ENCODE measurements at places on chromosomes 6 and 20.
A peak's percentile ranks its signal among the peaks of the same experiment; 100 is the strongest.

GRCh38 chr6:106735136-106735633 lies 105.8 kb downstream of the QRSL1 start:
- DNase-seq: no peak

GRCh38 chr6:167030222-167031072 lies 31.2 kb downstream of the CEP43 start:
- DNase-seq: no peak

GRCh38 chr6:98576791-98577190 lies 257.6 kb upstream of the POU3F2 start:
- no peak for DNase-seq

DNA sequence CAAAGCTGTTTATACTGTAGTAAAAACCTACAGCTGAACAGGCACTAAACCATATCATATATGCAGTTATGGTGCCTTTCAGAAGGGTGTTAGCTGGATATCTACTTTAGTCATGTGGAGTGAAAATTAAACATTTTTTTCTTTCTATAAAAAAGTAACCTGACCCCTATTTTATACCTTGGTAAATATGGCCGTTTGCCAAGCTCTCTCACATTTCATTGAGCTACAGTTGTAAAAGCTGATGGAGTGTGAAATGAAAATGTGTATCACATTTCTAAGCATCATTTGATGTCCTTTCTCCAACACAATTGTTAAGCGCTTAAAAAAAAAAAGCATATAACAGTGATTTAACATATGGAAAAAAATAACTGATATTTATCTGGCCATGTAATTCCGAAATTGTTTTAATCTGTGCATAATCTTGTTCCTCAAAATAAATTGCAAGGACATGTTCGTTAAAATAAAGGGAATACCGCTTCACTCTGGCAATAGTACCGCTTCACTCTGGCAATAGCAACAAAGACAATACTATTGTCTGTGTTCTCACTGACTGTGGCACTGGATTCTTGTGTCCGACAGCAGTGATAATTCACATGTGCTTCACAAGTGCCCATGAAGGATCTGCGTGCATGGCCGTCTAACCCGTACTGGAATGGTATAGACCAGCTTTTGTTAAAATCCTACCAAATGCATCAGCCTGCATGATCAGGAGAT lies 391.8 kb upstream of the SOX4 start:
- peak; percentile 95 for DNase-seq

- no peak for DNase-seq
These were observed 42.3 kb downstream of the HIVEP2 start for GRCh38 chr6:142902636-142903053.

DNA sequence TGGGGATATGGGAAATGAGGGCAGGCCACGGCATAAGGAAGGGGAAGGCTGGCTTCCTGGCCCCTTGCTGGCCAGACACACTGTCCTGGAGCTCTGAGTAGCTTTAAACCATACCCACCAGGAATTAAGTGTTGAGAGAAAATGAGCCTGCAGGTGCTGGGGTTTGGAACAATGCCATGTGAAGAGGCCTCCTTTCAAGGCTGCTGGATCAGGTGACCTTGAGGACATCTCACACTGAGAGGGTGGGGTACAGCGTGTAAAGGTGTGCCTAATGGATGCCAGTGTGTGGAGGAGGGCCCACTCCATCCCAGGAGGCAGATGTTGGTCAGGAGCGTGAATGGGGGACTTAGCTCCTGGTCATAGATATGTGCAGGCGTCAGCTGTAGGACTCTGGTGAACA lies 74.8 kb upstream of the MLN start:
- DNase-seq: peak; percentile 48

GRCh38 chr6:109349419-109349987 lies 32.8 kb downstream of the CD164 start:
- peak; percentile 55 for DNase-seq

DNA sequence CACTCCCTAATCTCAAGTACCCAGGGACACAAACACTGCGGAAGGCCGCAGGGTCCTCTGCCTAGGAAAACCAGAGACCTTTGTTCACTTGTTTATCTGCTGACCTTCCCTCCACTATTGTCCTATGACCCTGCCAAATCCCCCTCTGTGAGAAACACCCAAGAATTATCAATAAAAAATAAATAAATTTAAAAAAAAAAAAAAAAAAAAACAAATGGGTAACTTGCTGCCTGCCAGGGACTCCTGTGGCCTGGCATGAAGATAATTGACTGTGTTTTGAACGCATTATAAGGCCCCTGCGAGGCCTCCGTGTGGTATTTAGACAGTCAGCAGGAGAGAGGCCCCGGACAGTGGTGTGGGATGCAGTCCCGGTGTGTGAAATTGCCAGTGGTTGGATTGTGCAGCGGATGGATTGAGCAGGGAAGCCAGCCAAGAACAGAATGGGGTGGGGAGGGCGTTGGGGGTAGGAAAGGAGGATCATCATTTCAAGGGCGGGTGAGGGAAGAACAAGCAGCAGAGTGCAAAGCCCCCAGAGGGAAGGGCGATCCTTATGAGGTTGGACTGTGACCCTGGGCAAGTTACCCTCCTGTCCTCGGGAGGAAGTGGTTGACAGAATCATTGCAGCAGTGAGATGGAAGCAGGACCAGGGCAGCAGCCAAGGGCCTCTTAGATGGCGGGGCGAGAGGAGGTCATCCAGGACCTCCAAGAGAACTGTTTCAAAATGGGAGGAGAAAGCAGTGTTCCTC lies 43.3 kb downstream of the PPARD start:
- no peak for DNase-seq

- DNase-seq: no peak
These were observed 43.9 kb upstream of the DEK start for GRCh38 chr6:18308070-18308735.

- no peak for DNase-seq
These were observed 87.9 kb upstream of the PRND start for GRCh38 chr20:4633780-4634179.

- no peak for DNase-seq
These were observed 73.9 kb downstream of the BACH2 start for GRCh38 chr6:90222724-90223198.

DNA sequence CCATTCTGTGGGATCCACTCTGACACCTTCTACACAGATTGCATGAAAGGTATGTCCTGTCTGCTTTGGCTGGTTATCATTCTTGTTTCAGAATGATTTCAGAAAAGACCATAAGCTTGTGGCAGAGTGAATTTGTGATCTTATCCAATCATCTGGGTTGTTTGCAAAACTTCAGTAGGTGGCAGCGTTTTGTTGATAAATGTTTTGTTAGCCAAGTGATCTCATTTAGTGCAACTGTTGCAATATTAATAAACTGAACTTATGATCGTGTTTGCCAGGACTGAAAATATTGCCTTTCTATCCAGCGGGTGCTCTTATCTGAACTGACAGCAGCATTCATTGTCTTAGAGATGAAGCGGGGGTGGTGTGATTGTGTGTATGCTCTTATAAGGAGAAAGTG lies 613.2 kb upstream of the NOX3 start:
- peak; percentile 13 for DNase-seq

All from NCI-H1092 treated with DMSO at 0.1 percent for 48 hours (cell line).